ENCODE measurements at places on chromosomes 2 and 18. TPM values are rescaled to one million over a fixed set of nuclear protein-coding genes. Genes with fewer than 3 reads are reported as not detected.

HAAO gene
- 21.5 TPM for total RNA-seq

- DNase-seq: no peak
Observed at GRCh38 chr2:241556746-241557145, 1.8 kb upstream of the BOK start.

DNA sequence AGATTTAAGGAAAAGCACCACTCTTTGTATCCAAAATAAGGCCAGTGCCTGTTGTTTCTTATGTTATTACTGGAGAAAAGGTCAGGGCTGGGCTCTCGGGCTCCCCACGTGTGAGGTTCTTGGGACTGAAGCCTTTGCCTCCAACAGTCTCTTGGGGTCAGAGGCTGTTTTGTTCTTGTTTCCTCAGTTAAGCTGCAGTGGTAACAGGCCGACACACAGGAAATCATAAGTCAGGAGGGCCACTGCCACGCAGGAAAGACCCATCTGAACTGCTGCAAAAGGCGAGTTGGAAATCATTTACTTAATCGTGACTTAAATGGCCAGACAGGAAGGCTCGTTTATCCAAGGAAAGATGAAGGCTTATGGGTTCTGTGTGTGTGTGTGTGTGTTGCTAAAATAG is 30.3 kb upstream of the IL37 start:
- DNase-seq: no peak

- no peak for DNase-seq
Observed at GRCh38 chr18:33231474-33232317, 208.8 kb downstream of the CCDC178 start.

- no peak for DNase-seq
Observed at GRCh38 chr2:167438206-167438605, 549.9 kb downstream of the XIRP2 start.

- DNase-seq: peak; percentile 67
Observed at GRCh38 chr18:13003466-13003896, 12.3 kb downstream of the CEP192 start.

- DNase-seq: no peak
Observed at GRCh38 chr2:176637142-176637485, 367.9 kb downstream of the MTX2 start.

- no peak for DNase-seq
Observed at GRCh38 chr2:25419678-25420242, 78.0 kb upstream of the DNMT3A start.

GRCh38 chr2:201983174-201983573 is 50.5 kb upstream of the FZD7 start:
- DNase-seq: no peak

DNA sequence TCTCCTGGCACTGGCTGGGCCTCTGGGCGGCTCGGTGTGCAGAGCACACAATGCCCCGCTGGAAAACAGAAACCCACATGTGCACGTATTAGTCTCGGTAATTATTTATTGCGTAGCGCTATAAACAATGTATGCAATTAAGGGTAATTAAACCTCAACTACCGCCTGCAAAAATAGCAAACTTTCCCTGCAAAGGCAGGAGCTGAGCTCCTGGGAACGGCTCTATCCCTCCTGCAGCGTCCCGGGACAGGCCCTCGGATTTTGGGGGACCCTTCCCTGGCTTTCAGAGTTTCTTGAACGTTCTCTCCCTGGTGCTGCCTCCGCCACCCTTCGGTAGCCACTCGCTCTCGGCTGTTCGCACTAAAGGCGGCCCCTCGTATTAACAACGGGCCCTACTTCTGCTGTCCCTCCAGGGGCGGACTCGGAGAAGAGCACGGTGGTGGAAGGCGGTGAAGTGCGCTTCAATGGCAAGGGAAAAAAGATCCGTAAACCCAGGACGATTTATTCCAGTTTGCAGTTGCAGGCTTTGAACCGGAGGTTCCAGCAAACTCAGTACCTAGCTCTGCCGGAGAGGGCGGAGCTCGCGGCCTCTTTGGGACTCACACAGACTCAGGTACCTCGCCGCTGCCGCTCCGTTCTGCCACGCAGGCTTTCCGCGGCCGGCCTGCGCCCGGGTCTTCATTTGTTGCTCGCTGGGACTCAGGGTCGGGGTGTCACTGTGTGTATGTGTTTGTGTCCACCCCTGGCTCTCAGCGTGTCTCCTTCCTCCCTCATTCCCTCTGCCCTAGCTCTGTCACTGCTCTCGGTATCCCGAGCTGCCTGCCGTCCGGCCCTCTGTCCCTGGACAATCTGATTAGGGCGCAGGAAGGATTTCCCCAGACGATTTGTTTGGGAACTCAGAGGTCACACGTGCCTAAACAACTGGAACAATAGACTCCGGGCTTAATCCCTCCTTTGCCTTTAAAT is 1.2 kb downstream of the DLX1 start:
- peak; percentile 65 for DNase-seq

DNA sequence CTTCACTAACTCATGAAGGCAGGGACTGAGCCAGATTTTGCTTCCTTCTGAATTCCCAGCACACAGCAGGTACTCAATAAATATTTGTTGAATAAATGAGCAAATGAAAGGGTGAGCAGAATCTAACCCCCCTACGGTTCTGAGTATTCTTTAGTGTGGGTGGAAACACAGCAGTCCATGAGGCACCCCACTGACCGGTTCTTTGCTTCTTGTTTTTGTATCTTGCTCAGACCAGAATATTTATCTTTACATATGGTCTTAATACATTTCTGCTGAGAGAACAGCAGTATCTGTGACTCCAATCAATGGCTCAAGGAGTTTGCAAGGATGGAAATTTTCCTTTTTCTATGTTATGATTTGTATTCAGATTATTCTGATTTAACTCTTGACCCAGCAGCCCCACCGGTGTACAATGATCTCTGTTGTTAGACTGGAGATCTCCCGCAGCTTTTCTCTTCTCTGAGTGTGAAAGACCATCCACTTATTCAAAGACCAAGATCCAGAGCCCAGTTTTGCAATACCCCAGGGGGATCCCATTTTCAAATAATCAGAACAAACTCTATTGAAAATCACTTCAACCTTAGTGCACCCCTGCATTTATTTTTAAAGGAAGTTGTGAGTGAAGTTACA is 506.5 kb upstream of the TNP1 start:
- no peak for DNase-seq

DNA sequence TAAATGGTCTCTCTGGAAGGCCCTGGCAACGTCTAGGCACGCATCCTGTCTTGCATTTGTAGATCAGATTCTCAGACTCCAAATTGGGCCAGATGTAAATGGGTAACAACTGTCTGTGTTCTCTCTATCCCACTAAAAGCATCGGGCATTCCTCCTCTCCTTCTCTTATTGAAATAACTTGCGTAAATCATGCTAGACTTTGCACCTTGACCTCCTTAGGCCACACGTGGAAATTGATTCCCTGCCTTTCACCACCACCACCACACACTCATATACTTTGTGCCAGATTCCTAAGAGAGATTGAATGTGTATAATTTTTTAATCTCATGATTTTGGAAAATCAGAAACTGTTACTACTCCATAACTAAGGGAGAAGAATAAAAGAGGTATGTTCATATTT is 21.3 kb downstream of the MAPRE3 start:
- DNase-seq: no peak

DNA sequence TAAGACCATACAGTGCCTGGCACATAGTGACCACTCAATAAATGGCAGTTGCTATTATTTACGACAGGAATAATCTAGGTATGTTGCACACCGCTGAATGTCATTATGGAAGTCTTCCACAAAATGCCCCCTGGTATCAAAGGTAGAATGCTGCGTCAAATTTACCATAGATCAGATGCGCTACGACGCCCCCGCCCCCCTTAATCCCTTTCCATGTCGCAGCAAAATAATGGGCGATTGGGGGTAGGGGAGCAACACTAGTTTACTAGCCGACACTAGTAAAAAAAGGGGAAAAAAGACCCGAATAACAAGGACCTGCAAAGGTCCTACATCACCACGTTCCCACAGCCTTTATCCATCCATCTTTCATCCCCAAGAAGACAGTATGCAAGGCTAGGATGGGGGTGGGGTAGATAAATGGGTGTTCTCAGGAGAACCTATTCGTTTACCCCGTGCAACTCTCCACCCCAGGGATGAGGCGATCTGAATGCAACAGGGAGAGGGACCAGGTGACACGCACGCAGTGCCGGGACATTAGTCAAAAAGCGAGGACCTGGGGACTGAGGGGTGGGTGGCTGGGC is 455 bp downstream of the PREPL start:
- no peak for DNase-seq

DNA sequence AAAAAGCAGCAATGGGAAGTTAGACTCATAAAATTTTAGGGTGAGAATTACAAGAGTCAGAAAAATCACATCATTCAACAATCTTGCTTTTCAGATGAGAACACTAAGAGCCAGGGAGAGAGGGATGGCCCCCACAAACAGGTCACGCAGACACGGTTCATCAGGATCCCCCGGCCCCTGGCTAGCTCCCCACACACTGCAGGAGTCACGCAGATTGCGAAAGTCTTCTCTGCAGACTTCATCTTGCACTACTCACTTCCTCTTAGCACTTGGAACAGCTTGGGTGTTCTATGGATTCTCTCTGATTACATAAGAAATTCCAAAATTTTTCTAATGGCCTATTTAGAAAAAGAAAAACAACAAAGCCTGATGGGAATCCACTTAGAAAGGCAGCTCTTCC is 21.6 kb upstream of the SULT1C2 start:
- no peak for DNase-seq

PLB1 gene
- 7.8 TPM for total RNA-seq

GPR155 gene
- 2.7 TPM for total RNA-seq

ZC3H6 gene
- total RNA-seq: 4.8 TPM

DNA sequence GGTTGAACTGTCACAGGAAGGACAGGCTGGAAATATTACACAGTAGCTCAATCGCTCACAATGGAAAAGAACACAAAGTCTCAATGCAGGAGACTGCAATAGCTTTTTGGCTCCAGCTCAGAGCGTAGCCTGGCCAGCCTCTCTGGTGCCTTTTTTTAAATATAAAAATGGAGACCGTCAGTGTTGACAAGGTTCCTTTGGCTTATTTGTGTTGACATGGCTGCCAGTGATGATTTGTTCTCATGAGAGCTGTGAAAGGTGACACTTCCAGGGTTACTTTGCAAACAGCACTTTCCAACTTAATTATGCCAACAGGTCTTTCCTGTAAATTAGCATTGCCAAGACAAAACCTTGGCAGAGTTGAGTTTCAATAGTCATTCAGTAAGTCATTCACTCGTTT is 70.8 kb downstream of the KCNE4 start:
- no peak for DNase-seq

DNA sequence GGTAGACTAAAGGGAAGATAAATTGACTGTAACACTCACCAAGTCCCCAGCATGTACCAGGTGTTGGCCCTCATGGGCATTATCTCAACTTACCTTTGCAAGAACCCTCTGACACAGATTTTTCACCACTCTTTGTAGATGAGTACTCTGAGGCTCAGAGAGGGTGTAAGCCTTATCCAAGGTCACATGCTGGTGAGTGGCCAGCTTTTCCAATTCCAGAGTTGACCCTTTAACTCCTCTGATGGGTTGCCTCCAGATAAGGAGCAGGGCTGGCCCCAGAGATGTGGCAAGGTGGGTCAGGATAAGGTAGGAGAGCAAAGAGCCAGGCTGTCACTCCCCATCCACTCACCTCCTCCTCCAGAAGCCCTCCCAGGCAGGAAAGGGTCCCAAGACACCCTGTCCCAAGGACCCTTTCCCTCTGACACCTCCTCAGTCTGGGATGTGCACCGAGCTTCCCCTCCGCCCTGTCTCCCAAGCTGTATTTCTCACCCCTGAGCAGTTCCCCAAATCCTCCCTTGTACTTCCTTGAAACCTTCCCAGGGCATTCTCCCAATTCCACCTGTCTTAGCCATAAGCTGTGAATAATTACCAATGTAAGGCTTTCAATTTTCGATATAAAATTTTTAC is 165.9 kb downstream of the ZFP36L2 start:
- no peak for DNase-seq

DNA sequence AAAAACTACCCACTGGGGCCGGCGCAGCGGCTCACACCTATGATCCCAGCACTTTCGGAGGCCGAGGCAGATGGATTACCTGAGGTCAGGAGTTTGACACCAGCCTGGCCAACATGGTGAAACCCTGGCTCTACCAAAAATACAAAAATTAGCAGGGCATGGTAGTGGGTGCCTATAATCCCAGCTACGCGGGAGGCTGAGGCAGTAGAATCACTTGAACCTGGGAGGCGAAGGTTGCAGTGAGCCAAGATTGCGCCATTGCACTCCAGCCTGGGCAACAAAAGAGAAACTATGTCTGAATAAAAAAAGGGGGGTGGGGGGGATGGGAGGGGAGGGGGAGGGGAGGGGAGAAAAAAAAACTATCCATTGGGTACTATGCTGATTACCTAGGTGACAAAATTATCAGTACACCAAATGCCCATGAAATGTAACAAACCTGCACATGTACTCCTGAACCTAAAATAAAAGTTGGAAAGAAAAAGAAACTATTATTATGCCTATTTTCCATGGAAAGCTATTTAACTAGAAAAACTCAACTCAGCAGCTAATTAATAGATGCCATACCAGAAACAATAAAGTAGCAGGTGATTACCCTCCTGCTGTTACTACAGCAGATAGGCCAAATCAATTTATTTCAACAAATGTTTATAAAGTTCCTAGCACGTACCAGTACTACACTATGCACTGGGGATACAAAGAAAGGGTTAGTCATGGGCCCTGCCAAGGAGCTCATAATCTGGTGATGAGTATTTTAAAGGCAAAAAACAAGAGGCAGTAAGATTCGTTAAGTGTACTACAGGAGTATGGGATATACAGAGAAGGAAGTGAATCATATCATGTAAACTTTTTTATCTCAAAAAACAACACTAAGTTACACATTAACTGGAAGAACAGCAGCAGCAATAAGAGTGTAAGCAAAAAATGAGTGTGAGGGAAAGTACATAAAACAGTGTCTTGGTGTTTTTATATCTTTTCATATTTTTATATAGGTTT is 112.8 kb upstream of the SLC39A10 start:
- no peak for DNase-seq

TRAF3IP1 gene
- total RNA-seq: 4.8 TPM

DNA sequence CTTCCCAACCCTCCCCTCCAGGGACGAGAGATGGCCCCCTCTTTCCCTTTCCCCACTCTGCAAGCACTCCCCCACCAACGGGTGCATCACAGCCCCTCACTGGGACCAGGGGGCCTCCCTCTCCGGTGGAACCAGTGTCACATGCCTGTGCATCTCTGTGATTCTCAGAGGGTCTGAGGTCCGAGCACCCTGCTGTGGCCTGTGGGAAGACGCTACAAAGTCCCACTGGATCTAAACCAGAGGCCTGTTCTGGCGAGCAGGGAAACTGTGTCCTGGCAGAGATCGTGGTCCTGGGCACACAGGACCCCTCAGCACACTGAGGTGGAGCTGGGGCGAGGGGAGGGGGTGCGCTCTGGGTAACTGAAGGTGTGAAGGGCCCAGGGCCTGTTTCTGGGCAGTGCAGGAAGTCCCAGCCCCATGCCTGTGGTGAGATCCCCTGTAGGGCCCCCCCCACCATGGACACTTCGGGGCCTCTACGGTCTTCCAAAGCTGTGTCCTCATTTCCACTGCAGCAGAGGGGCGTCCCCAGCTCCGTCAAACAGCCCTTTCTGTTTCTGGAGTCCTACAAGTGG is 8.0 kb downstream of the SNORC start:
- DNase-seq: no peak
